ENCODE measurements at places on chromosomes 5 and 9. TPM values are rescaled to one million over a fixed set of nuclear protein-coding genes. Genes with fewer than 3 reads are reported as not detected.
A peak's percentile ranks its signal among the peaks of the same experiment; 100 is the strongest.

RGS7BP gene
- 0.17 TPM for total RNA-seq

CER1 gene
- not detected for total RNA-seq

ZNF454 gene
- 0.54 TPM for total RNA-seq

PTCH1 gene
- total RNA-seq: 7.5 TPM

DNA sequence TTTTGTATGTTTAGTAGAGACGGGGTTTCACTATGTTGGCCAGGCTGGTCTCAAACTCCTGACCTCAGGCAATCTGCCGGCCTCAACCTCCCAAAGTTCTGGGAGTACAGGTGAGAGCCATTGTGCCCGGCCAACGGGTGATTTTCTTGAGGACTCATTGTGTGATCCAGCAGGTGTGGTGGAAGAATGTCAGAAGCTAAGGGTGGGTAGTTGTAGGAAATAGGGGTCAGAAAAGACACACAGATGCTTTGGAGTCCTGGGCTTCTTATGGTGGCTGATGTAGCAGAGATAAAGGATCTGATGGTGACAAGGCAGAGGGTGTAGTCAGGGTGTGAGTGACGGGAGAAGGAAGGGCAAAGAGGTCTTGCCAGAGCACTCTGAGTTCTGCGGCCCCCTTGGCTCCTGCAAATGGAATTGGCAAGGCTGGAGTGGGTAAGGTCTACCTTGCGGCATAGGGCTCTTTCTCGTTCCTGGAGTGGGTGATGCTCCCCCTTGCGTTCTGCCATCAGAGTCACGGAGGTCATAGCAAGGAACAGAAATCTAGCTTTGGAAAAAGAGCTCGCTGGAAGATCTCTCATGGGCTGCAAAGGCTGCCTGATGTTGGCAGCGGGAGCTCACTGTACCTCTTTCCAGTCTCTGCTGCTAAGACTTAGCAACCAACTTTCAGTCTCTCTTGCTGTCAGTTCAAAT is 97.2 kb downstream of the SREK1 start:
- DNase-seq: no peak

GRCh38 chr5:14946815-14947620 is 75.4 kb upstream of the ANKH start:
- no peak for DNase-seq

DNA sequence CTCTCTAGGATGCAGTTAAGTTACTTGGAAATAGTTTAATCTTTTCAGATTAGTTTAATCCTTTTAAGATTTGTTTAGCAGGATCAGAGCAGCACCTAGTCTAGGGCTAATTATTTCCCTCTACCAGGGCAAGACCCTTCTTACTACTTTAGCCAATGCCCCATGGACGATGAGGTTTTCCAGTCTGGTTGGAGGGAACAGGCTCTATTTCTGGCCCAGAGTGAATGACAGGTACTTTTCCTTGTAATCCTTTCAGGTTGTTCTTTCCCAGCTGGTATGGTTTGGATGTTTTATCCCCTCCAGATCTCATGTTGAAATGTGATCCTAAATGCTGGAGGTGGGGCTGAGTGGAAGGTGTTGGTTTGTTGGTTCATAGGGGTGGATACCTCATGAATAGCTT is 27.2 kb downstream of the PTTG1 start:
- no peak for DNase-seq

GRCh38 chr9:625613-626012 is 215.9 kb upstream of the DMRT1 start:
- no peak for DNase-seq

DNA sequence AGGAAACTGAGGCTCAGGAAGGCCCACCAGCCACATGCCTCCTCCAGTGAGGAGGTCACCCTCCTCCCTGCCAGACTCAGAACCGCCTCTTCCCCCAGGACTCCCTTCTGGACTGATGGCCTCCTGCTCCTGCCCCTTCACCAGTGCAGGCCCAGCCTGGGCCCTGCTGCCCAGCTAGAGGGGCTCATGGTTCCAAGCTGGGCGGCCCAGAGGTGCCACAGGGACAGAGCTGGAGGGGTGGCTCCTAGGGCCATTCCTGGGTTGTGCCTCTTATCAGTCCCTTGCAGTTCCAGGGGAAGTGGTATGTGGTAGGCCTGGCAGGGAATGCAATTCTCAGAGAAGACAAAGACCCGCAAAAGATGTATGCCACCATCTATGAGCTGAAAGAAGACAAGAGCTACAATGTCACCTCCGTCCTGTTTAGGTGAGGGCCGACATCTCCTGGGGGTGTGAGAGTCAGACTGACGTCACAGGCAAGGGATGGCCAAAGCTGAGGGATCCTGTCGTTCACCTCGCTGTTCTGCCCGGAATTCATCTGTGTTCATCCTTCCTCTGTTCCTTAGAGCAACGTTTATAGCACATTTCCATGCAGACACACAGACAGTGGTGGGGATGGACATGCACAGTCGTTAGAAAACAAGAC is 819 bp downstream of the LCN2 start:
- no peak for DNase-seq

DNA sequence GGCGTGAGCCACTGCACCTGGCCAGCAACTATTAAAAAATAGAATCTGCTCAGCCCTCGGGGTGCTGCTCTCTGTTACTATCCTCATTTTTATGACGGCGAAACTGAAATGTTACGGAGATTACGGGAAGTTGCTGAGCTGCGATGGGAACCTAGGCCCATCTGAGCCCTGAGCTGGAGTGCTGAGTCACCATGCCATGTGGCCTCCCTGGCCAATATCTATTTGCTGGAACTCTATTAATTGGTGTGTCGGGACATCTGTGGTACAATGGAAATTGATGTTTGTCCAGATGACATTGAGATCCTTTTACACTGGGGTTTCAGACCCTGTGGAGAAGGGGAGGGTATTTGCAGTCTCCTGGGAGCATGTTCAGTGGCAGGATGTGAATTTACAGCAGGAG is 8.1 kb downstream of the PRDM12 start:
- no peak for DNase-seq

DNA sequence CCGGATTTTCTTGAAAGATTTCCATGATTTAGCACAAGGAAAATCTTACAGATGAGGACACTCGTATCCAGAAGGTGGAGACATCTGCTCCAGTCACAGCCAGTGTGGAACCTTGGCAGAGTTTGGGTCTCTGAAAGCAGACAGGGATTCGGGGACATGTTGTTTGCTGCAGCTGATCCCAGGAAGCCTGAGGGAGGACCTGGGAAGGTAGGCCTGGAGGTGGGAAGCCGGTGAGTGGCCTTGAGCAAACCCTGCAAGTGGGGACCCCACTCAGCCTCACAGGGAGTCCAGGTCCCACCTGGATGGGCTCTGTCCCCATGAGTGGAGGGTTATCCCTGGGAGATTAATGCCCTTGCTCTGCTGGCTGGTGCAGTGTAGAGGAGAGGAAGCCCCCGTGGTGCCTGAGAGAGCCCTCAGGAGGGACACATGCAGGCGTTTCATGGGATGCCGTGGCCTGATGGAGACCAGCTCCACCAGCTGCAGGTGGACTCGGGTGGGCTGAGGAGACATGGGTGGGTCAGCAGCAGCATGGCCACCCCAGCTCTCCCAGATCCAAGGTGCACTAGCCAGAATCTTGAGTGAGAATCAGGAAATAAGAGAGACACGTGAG is 7.8 kb downstream of the MRPS2 start:
- no peak for DNase-seq

GRCh38 chr5:119353213-119353612 is 2.6 kb upstream of the TNFAIP8 start:
- no peak for DNase-seq

- DNase-seq: no peak
Measured at GRCh38 chr9:99808454-99808853, 13.2 kb upstream of the NR4A3 start.

DNA sequence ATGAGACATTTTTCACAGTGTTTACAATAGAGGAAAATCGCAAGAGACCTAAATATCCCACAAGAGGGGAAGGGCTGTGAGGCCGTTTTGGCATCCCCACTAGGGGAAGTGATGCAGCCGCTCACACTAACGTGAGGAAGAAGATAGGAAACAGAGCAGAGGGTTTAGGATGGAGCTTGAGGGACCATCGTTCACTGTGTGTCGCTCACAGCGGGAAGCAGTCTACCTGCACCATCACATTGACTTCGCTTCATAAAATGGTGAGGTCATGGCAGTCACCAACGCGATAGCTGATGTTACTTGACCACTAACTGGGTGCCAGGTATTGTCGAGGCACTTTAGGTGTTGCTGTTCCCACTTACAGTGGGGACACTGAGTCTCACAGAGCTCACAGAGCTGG is 35.6 kb downstream of the PRRX2 start:
- no peak for DNase-seq

DNA sequence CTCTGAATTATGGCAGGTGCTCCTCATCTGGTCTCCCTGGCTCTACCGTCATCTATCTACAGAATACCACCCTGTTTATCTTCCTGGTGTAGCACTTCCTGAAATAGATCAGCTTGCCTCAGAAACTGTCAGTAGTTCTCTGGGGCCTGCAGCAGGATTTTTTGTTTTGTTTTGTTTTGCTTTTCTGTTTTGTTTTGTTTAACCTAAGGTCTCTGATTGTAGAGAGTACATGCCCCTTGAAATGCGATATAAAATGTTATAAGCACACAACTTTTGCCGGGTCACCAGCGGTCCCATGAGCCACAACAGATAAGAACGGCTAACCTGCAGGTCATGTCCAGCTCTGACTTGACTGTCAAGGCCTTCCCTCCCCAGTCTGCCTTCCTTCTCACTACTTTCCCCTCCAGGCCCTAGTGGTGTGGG is 26.6 kb upstream of the CREBRF start:
- DNase-seq: no peak

DNA sequence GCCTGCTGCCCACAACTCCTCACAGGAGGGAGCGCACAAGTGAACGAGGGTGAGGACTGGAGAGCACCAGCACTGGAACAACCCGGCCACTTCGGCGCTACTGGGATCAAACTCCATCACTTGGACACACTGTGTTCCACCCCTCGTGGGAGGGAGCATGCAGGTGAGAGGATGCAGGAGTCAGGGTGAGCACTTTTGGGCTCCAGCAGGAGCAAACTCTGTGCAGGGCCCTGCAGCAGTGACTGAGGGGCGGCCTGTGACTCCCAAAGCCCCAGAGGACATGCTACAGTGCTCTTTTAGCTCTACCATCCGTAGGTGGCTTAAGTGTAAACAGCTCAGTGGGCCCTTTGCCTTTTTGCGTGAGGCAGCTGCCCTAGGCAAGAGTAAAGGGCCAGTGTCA is 4.4 kb upstream of the MOCS2 start:
- DNase-seq: no peak

DNA sequence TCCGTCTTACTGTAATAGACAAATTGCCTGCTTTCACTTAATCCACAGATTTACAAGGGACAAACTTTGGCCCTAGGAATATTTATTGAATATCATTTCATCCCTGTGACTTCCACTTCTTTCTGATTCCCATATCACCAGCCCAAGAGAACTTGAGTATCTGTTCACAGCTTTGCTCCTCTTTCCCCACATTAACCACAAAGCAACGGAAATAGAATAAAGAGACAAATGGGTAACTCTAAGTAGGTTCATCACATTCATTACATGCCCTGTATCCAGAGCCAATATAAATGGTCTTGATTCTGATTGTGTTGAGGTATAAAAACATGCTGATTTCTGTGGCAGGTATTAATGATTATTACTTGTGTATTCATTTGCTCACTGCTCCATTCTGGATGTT is 41.9 kb downstream of the TMEM252 start:
- DNase-seq: no peak

GRCh38 chr5:95812074-95812471 is 10.5 kb downstream of the GLRX start:
- DNase-seq: peak; percentile 34

DNA sequence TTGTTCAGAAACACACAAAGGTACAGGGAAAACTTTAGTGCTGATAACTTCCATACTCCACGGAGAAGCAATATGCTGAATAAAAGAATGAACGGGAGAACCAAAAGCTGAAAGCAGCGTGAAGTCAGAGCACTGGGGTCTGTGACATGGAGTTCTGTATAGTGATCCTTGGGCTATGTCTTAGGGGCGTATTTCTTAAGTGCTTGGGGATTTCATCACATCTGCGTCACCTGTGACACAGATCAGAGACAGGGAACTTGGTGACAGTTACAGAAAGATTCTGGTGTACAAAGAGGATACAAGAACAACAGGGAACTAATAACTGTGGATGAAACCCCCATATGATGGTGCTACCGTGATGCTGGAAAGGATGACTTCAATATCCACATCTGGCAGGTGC is 81.9 kb downstream of the MARCHF3 start:
- no peak for DNase-seq

- no peak for DNase-seq
Measured at GRCh38 chr9:9061627-9062026, 1262.0 kb upstream of the DMAC1 start.

- no peak for DNase-seq
Measured at GRCh38 chr5:75055727-75056144, 3.4 kb upstream of the GCNT4 start.

GRCh38 chr5:121949885-121950284 is 11.9 kb upstream of the SRFBP1 start:
- no peak for DNase-seq

GRCh38 chr5:54821445-54822323 is 163.7 kb downstream of the ESM1 start:
- DNase-seq: no peak

DNA sequence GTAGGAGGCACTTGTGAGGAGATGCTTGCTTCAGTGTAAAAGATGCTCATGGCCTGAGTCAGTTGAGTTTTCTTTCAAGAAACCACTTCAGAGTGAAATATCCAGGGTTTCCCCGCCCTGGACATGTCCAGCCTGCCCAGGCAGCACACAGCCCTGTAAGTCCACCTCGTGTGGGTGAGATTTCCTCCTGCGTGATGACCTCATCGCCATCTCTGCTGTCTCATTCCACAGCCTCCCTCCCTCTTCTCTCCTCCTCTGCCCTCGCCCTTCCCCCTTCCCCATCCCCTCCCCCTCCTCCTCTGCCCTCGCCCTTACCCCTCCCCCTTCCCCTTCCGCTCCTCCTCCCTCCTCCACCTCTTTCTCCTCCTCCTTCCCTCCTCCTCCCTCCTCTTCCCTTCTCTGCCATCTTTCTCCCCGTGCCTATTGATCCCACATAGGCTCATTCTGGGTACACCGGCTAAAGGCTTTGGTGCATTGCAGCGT is 34.0 kb upstream of the NCS1 start:
- peak; percentile 44 for DNase-seq

DNA sequence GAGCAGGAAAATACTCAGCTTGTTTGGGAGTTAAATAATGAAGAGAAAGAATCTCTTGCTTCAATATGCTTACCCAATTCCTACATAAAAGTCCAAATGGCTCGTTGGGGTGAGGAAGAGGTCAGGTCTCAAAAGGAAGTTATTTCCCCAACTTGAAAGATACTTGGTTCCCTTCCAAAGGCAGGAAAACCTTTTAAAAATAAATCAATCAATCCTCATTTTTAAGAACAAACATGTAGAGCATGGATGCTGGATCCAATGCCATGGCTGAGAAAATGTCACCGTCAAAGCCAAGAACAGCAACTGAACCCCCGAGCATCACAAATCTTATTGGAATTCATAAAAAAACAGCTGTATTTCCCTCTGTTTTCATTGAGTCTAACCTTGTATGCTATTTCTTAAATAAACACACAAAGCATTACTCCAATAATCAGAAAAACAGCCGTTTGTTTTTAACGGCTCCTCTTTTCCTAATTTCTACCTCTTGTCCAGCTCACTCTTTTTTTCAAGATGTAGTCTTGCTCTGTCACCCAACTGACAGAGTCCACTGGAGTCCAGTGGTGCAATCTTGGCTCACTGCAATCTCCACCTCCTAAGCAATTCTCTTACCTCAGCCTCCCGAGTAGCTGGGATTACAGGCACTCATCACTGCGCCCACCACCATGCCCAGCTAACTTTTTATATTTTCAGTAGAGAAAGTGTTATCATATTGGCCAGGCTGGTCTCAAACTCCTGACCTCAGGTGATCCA is 140.7 kb downstream of the GNA14 start:
- DNase-seq: no peak
